ENCODE measurements at places on chromosomes 2 and 18.

DNA sequence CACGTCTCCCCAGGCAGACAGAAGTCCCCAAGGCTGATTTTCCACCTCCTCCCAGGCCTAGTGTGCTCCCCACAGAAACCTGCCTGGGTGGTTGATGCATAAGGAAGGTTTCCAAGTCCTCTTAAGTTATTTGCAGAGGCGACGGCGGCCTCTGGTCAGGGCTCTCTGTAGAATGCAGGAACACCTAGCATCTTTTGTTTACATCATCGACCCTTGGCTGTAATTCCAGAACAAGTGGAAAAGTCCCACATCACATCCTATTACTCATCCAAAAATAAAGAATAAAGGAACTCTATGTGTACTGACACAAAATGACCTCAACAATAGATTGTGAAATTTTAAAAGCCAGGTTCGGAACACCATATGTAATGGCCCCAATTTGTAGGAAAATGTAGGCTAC is 211.1 kb downstream of the ALPK2 start:
- DNase-seq, result no peak

- DNase-seq, result no peak
Measured at GRCh38 chr18:75173125-75173432, 35.9 kb downstream of the PTGR3 start.

- no peak for DNase-seq
Measured at GRCh38 chr2:99780276-99780675, 290.5 kb upstream of the REV1 start.

DNA sequence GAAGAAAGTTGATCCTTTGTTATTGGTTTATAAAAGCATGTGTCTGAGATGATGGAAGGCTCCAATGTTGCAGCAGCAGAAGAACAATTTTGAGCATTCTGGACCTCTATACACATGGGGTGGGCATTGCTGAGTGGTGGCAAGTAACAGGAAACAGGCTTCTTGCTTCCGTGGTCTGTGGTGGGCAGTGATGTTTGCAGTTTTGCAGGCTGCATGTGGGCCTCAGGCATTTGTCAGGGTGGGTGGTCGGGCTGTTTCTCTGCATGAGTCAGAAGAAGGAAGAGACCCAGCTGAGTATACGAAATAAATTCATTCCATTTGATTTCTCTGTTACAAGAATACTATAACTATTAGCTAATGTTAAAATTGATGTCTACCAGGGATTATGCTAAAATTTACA is 239.5 kb upstream of the COL3A1 start:
- DNase-seq, result no peak

- no peak for DNase-seq
Measured at GRCh38 chr2:51581636-51582267, 549.8 kb upstream of the NRXN1 start.

GRCh38 chr2:240922982-240923537 is 16.9 kb downstream of the CROCC2 start:
- no peak for DNase-seq

- DNase-seq, result no peak
Measured at GRCh38 chr18:57078614-57079013, 68.3 kb upstream of the BOD1L2 start.

DNA sequence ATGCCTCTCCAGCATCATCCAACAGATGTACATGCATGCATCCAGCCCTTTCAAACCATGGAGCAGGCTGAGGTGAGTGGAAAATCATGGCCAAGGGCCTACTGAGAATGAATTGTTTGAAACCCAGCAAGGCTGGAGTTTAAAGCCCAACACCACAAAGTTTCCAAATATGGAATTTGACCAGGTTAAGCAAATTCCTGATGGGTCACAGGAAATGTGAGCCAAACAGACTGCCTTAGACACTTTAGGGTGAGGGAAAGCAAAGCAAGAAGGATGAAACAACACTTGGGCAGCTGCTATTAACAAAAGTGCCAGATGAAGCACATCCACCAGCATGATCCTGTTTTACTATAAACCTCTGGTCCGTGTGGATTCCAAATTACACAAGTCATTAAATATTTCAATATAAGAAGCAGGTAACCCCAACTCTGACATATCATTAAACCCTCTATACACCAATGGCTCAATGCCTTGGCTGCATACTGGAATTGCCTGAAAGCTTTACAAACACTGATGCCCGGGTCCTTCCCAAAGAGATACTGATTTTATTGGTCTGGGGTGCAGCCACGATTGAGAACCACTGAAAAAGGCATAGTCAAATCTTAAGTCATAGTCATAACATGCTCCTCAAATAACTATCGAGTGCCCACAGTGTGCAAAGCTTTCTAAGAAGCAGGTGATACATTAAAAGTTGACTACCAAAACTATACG is 9.1 kb downstream of the KLF7 start:
- no peak for DNase-seq

DNA sequence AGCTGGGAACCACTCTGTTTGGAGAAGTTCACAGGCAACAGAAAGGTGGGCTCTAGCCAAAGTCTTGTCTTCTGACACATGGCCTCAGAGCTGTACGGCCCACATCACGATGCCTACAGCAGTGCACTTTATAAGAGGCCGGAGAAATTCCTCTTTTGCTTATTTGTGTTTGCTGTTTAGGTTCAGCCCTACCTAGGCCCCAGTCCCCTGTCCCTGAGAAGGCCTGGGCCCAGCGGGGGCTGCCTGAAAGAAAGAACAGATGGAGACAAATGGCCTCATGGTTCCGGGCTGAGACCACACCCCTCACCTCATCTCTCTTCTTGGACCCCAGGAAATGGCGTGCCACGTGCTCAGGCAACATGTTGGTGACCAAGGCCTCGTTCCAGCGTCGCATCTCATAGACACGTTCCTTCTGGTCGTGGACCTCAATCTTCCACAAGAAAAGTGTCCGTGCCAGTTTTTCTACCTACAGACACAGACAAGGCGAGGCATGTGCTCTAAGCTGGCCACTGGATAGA is 30.9 kb downstream of the CENPO start:
- DNase-seq, result no peak

DNA sequence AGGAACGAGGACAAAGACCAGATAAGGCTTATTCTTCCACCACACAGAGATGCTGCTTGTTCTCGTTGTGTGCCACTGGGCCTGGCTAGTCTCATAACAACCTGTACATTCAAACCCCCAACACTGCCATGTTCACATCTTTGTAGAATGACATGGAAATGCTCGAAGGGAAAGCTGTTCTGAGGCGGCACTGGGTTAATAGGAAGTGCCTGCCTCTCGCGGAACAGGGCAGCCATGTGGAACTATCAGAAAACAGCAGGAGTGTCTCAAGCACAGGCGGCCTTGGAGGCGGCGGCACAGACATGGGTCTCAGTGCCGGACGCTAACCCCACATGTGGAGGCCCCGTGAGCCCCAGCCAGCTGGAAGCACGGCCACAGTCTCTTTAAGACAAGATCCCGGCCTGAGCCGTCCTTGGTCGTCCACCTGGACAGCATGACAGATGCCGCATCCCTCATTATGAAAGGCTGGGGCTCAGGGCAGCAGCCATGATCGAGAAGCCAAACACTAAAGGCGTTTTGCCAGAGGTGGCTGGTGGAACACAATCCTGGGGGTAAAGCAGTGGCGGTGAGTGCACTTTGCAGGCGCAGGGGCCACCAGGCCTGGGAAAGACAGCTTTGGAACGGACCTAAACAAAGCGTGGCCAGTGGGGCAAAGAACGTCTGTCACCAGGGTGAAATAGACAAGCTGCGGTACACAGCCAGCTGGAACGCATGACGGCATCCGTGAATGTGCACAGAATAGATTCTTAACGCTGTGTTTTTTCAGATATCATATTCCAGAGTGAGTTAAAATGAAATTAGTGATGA is 161.0 kb downstream of the HDAC4 start:
- DNase-seq, result no peak

GRCh38 chr2:12964904-12965539 is 248.3 kb downstream of the TRIB2 start:
- DNase-seq, result no peak

GRCh38 chr2:32745191-32745590 is 117.3 kb downstream of the TTC27 start:
- DNase-seq, result no peak

DNA sequence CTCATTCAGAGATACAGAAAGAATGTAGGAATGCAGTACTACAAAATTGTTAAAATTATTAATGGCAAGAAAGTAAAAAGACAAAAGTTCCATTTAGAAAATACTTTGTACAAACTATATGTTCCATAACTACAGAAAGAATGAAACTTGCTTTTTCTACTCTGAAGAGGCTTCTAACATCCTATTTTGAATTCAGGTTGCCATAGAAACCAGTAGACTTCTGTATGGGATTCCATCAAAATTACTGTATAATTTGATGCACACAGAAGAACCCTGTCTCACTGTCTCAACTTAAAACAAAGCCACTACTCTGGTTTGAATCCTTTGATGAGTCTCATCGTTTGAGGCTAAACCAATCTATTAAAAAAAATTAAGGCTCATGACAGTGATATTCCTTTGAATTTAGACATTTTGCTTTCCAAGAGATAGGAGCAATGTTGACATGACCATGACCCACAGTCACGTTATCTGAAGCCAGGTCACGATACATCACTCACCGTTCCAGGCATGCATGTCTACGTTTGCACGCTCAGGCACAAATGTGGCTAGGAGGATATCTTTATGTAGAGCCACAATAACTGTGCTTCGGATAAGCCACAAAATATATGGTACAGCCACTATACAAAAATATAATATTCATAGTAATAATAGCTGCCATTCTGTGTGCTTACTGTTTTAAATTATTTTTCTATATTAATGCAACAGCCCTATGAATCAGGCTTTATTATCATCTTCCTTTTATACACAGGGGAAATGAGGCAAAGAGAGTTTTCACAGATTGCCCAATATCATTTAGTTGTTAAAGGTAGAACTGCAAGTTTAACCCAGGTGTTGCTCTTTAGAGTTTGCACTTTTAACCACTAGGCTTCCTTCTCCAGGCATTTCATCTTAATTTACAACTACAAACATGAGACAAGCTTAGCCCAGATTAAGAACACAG is 82.4 kb downstream of the CACNB4 start:
- no peak for DNase-seq

DNA sequence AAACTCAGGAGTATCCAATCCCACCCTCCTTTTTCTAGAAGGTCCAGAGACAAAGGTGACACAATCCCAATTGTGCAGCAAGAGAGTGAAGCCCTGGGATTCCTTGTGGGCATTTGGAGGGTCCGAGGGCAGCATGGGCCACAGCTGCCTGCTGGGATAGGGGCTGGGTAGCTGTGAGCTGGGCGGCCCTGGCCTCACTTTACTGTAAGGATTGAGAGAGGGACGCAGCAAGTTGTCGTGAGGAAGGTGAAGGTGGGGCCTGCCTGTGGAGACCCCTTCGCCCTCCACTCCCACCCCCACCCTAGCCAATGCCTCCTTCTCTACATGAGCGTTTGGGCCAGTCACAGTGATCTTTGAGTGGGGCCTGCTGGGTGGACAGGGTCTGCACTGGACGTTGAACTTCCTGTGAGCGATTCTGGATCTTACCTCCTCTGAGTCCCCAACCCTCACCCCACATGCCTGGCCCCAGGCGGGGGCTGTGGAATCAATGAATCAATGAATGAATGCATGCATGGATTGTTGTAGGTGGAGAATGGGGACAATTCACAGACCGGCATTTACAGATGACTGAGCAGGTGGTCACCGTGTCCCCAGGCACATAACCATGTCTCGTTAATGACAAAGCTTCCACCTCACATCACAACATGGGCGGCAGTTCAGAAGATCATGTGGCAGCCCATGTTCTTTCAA is 107.2 kb downstream of the INHBB start:
- no peak for DNase-seq

GRCh38 chr2:128622371-128622770 is 303.7 kb upstream of the HS6ST1 start:
- no peak for DNase-seq

GRCh38 chr2:187529977-187530721 is 24.1 kb downstream of the TFPI start:
- DNase-seq, result no peak

GRCh38 chr18:55376387-55376786 is 211.6 kb downstream of the TCF4 start:
- DNase-seq, result no peak

- DNase-seq, result no peak
Measured at GRCh38 chr2:164514491-164514890, 106.8 kb downstream of the GRB14 start.

DNA sequence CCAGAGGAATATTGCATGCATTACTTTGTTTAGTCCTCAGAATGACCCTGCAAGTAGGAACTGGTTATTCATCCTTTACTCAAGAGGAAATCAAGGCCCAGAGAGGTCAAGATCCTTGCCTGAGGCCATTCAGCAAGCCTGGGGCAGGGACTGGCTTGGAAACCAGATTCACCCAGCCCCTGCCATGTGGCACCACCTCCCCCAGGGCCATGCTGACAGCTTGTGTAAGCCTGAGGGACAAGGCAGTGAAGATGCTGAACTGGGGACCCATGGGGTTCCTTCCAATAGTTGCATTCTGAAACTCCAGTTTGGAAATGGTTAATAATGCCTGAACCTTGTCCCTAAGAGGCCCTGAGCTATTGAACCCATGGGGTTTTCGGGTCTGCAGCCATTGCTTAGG is 24.2 kb downstream of the TCF7L1 start:
- DNase-seq, result no peak

DNA sequence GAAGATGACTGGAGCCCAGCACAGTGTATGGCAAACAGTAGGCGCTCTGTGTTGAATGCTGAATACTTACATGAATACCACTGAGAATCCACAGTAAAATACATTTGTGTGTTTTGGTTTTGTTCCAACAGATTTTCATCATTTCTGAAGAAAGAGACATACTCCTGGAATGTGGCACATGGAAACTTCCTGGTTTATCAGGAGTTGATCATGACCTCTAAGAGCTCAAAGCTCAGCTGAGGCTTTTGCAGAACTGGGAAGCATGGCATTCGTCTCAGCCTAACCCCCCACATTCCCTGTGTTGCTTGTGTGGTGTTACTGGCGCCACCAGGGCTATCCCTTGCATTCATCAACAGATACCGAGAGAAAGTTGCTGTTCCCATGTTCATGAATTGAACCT is 316.9 kb upstream of the REV1 start:
- DNase-seq, result no peak

- no peak for DNase-seq
Measured at GRCh38 chr2:96949701-96950350, 36.6 kb downstream of the FAM178B start.

- DNase-seq, result no peak
Measured at GRCh38 chr2:12006850-12007249, 260.4 kb downstream of the LPIN1 start.

DNA sequence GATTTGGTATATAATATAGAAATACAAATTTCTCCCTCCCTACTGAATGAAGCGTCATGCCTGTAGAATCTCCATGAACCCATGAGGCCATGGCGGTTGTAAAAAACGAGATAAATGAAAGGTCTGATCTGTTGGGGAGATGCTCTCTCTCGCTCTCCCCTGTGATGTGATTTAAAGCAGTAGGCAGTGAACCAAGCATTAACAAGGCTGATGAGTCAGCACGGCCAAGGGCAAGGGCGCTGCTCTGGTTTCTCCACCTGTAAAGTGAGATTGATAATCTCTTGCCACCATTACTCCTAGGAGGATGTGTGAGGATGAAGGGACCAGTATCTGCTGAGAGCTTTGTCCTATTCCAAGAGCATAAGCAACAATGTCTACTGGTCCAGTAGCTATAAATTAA is 553.3 kb downstream of the CMPK2 start:
- DNase-seq, result no peak

GRCh38 chr18:35933982-35934381 is 38.5 kb upstream of the RMP24 start:
- no peak for DNase-seq

GRCh38 chr2:10388954-10389560 is 59.1 kb downstream of the ODC1 start:
- DNase-seq, result no peak

GRCh38 chr2:200609028-200609614 is 23.3 kb downstream of the AOX1 start:
- DNase-seq, result no peak

GRCh38 chr18:79384834-79385233 is 10.9 kb upstream of the NFATC1 start:
- no peak for DNase-seq
